COLO829 (cell line): ENCODE measurements at places on chromosomes 1 and 21.

- DNase-seq: peak; percentile 92
These were observed 2.0 kb downstream of the ADAMTS1 start for GRCh38 chr21:26842974-26843932.

DNA sequence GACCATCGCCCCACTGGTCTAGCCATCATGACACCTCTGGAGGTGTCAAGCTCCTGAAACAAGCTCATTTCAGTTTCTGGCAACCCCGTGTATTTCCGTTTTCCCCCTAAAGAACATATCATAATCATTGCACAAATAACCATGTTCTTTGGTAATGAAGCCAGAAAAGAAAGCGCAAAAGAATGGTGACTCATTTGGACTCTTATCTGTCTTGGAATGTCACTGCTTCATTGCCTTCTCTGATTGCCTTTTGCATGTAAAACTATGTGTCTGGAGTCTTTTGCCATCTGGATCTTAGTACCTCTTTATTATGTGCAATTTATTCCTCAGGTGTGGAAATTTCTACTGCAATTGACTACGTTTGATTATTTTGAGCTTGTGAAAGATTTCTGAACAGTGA lies 110.5 kb downstream of the COLGALT2 start:
- no peak for DNase-seq

DNA sequence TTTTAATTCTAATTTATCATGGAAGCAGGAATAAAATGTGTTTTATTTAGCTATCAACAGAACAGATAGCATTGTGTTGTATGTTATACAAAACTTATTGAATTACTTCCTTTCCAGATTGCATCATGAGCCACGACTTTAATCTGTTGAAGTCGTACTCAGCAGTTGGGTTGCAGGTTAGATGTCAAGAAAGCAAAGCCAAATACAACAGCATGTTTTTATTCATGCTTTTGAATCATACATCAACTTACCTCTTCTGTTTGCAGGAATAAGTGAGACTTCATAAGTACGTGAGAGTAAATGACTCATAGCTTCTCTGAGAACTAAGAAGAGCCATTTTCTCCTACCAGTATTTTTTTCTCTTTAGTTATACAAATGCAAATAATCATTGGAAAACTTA lies 110.8 kb upstream of the ADGRL4 start:
- DNase-seq: no peak

GRCh38 chr1:11611638-11612327 lies 42.4 kb downstream of the FBXO2 start:
- no peak for DNase-seq

DNA sequence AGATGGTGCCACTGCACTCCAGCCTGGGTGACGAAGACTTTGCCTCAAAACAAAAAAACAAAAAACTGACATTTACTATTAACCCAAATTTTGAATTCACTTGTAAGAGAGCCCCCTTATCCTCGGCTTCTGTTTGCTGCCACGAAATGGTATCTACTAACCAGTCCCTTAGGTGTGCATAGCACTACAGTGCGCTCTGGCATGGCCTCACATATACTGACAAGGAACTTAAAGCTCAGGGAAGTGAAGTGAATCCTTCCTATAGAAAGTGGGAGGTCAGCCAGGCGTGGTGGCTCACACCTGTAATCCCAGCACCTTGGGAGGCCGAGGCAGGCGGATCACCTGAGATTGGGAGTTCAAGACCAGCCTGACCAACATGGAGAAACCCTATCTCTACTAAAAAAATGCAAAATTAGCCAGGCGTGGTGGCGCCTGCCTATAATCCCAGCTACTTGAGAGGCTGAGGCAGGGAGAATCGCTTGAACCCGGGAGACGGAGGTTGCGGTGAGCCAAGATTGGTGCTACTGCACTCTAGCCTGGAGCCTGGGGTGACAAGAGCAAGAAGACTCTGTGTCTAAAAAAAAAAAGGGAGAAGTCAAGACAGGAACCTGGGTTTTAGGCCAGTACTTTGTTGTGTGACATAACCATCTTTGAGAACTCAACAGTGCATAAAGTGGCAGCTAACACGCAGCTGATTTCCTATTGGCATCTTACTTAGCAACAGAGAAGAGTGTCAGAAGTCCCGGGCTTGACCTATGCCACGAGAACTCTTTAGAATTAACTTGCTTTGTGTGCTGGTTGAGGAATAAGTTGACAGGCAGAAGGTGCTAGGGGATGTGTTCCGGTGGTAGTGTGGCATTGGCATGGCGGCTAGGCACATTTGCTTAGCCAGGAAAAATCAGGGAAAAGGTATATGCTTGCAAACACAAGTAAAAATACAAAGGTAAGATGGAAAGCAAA lies 16.8 kb downstream of the ERRFI1 start:
- DNase-seq: no peak

DNA sequence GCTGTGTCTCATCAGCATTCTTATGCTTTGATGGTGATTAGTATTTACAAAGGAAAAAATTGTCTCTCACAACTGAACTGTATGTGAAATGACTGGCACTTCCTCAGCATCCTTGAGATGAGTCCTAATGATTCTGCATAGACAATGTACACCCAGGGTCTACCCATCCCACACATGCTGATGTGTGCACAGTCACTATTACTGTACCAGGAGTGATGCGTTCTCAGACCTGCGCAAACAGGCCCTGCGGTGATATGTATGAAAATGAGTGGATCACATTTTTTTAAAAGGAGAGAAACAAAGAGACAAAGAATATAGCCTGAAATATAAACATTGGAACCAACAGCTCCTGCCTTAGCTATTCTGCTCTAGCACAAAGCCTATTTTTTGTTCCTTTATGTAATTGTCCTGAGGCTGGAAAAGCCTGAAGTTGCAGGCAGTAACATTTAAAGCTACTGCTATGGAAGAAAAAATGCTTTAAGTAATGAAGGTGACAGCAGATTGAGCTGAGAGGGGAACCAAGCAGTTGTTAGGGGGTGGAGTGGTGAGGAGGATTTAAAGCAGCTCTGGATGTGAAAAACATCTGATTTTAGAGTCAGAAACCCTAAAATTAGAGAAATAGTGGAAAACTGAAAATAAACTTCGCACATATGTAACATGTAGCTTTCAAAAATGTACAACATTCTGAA lies 5.5 kb downstream of the RCAN1 start:
- no peak for DNase-seq

DNA sequence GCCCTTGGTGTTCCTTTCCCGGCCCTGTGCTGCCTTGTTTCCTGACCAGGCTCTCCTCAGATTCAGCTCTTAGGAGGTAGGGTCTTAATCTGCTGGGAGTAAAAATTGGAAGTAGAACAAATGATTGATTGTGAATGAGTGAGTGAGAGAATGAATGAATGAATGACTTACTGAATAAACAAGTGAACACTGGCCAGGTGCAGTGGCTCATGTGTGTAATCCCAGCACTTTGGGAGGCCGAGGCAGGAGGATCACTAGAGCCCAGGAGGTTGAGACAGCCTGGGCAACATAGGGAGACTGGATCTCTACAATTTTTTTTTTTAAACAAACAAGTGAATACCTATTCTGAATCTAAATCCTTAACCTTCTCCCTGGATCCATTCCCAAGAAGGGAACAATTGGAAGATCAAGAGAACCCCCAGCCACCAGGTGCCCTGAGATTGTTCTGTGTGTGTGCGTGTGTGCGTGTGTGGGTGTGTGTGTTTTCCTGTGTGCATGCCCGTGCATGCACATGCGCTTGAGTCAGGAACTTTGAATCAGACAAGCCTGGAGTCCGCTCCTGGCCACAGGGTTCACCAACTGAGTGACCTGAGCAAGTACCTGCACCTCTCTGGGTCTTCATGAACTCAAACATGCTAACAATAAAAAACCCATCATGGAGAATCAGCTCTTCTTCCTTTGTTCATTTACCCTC lies 24.3 kb upstream of the CITED4 start:
- no peak for DNase-seq

DNA sequence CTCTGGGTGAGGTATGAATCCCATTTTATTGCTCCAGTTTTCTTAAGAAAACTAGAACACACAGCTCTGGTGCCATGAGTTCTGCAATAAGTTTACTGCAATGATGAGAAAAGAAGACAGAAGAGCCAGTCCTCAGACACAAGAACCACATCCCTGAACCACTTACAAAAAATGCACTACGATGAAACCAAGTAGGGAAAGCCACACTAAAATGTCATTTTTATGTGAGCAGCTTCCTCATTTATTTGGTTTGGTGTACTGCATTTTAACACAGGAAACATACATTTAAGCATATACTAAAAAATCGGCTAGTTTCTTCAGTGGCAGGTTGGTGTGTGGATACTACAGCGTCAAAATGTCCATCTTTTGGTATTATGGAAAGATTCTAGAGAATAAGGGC lies 95.9 kb downstream of the PTPN14 start:
- no peak for DNase-seq

GRCh38 chr1:83029050-83029449 lies 969.9 kb downstream of the TTLL7 start:
- no peak for DNase-seq

DNA sequence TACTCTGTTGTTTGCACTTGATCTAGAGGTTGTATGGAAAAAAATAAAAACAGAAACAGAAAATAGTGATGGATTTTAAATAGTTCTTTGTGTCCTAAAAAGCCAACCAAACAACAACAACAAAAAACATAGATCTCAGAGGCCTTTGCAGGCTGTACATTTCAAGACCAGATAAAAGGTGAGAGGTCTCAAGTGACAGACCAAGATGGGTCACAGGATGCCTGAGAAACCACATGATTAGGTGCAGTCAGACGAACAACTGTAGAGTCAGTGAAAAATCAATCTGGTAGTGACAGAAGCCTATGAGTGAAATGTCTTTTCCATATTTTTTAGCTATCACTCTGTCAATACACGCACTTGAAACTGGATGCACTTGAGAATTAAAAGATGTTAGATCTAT lies 193.5 kb upstream of the SAMSN1 start:
- DNase-seq: no peak

DNA sequence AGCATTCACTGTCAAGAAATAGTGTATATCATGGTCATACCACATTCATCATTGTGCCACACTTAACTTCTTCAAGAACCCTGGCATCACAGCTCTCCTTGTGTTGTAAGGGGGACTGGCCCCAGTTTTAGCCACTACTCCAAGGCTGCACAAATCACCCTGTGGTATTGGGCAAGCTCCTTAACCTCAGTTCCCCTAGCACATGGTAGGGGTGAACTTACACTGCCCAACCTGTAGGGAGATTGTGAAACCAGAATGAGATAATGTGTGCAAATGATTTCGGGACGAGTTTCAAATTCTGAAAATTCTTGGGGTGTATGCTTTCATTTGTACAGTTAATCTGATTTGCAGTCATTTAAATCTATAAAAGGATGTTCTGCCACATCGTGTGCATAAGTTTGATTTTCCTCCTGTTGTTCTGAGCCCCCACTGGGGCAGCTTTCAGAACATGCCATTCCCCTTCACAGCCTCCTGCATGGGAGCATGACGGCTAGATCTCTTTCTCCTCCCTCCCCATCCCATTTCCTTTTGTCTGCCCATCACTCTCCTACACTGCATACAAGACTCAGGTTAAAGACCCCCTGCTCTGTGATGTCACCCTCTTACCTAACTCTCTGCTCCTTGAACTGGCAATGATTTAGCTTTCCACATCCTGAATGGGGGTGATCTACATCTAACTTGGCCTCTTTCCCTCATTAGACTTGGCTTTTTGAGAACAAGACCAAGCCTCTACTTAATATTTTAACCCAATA lies 290.3 kb downstream of the CHRM3 start:
- DNase-seq: no peak

GRCh38 chr1:218430822-218431221 lies 85.7 kb downstream of the TGFB2 start:
- DNase-seq: no peak

DNA sequence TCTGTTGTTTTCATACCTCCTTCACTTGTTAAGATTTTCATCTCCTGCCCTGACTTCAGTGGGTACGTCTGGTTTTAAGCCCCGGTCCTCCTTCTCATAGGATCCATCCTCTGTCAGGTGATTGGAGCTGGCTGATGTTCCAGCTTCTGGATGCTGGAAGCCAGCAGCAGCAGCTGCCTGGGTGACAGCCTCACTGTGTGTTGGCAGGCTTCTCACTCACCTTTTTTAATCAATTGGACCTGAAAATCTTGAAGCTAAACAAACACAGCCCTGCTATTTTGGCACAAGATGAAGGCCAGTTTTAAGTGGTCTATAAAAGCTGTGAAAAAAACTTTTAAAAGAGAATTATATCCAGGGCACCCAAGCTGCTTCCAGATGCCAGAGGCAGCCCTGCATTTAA lies 181.0 kb downstream of the DISC1 start:
- DNase-seq: no peak

DNA sequence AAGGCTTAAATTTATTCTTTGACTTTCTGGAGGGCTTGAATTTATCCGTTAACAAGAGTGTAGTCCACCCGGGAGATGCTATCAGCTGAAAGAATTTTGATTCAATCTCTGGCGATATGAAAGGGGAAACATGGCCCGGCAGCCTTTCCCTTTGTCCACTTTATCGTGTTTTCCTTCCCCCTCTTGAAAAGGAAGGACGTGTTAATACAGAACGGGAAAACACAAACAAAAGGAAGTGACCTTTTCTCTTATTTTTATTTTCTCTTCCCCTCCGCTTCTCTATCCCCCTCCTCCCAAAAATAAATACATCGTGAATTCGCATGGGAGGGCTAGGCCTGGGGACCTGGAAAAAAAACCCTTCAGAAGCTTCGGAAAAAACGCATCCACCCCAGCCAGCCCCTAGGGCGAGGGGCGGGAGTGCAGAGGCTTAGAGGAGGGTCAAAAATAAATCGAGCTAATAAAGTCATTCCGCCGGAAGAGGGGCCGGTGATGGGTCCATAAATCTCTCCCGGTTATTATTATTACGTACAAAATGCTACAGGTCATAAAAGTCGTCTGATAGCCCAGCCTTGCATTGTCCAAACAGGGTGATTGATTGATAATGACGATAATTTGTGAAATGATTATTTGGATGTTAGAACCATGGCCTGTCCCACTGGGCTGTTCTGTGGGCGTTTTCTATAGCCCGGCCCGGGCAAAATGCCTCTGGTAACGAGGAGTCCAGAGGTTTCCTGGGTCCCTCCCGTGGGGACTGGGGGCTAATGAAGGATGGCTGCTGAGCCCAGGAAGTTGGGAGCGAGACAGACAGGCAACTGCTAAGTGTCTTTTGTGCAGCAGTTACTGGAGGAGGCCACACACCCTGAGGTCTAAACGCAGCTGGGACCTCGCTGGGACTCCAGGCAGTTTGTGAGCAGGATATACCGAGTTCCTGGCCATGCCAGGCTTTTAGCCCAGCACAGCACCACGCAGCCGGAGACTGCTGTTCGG lies 179.4 kb downstream of the PRDM16 start:
- DNase-seq: no peak

DNA sequence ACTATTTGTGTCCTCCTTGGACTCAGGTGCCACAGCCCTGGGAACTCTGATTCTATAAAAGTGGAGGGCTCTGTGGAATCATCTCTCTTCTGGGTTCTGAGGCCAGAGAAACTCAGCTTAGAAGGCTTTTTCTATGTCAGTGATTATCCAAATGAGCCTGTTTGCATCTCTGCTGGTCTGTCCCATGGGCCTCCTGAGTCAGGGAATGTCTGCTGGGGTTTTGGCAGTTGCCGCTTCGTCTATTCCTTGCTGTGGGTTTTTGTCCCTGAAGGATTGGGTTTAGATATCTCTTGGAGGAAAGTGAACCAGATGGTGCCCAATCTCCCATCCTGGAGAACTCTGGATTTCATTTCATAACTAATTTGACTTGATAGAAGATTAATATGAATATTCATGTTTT lies 297.6 kb downstream of the HHAT start:
- no peak for DNase-seq

- DNase-seq: peak; percentile 71
These were observed 45.8 kb upstream of the CRNN start for GRCh38 chr1:152459596-152460528.

GRCh38 chr1:245079021-245079609 lies 75.7 kb upstream of the KIF26B start:
- DNase-seq: peak; percentile 40
